ENCODE measurements at places on chromosomes 1 and 21.

DNA sequence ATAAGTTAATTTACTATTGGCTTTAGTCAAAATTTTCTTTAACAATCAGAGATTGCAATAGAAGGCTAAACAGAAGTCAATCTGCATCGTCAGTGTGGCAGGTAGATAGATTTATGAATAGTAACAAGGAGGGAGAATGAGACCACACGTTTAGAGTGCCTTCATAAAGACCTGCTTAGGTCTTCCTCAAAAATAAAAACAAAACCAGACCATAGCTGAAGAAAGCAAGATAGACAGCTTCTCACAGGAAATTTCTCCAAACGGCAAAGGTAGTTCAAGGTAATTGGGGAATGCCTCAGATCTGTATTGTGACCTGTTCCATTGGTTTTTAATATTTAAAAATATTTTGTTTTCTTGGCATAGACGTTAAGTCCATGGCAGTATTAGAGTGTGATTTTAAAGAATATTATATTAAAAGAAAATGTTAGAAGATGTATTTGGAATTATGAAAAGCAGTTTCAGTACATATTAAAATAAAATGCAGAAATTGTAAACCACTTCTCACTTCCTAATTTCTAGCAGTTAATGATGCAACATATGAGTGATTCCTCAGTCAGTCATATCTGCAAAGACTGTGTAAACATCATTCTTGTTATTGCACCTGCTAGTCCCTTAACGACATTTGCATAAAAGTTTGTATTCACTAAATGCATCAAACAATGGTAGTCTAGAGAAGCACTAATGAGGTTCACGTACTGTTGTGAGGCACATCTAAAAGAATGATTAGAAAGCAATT, 278.0 kb downstream of the HLX start:
- DNase-seq, result no peak

GRCh38 chr1:241215203-241215602, 141.8 kb downstream of the RGS7 start:
- DNase-seq, result no peak

- DNase-seq, result peak; percentile 62
These were observed 134.4 kb downstream of the OMA1 start for GRCh38 chr1:58412071-58412580.

DNA sequence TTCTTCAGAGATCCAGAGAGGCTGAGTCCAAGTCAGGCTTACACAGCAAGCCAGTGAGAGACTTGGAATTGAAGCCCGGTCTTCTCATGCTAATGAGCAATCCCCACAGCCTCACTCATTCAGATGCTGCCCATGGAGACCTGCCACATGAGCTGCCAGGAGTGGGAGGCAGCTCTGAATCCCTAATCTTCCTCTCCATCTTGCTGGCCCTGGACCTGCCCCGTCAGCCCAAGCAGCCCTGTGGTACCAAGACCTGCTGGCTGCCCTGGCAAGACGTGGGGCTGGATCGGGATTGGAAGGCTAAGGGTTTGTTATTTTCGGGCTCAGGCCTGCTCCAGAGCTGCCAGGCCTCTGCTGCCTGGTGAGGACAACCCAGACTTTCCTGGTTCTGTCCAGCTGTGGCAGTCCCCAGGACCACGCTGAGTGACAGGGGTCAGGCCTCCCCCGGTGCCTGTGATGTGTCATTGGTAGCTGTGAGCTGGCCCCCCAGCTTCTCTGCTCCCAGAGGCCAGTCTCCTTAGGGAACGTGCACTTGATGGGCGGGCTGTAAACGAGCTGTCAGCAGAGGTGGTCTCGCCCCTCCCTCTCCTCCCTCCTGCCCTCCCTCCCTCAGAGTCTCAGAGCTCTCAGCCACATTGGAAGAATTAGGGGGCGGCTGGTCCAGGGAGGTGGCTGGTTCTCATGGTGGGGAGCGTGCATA, 135.0 kb downstream of the FOXD2 start:
- DNase-seq, result no peak

DNA sequence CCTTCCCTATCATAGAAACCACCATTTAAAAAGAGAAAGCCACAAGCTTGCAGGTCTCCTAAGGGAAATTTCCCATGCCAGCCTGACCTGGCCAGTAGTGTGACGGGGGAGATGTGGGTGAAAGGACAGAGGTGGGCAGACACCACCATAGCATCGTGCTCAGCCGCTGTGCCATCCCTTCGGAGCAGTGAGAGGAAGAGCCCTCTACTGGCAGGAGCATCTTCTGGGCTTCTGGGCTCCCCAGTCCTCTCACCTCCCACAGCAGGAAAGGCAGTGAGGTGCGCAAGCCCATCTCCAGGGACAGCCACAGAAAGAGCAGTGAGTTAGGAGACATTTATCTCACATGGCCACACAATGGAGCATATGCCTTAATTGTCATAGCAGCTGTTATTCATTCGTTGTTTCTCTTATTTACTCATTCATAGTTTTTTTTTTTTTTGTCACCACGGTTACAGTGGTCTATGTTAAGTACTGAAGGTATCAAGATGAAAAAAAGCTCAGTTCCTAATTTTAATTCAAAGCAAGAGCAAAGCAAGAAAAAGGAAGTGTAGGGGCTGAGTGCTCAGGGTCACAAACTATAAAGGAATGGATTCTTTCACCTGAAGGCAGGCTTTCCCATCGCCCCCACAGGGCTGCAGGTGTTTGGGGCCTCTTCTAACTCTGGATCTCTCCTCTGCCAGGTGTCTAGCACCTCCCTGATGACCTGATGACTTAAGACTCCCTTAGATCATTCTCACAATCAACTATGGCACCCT, 48.8 kb upstream of the CAMK1G start:
- no peak for DNase-seq

DNA sequence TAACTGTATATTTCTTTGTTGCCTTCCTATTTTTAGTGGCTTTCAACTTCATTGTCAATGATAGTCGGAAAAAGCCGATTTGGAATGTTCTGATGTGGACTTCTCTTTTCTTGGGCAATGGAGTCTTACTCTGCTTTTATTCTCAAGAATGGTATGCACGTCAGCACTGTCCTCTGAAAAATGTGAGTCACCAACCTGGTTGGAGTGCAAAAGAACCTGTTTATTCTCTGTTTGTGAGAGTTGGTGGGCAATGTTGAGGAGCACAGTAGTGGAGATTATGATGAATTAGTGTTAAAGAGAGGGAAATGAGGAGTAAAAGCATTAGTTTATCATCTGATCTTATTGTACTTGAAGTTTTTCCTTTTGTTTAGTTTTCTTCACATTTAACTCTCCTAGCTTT, 14.5 kb upstream of the AXDND1 start:
- DNase-seq, result peak; percentile 18

DNA sequence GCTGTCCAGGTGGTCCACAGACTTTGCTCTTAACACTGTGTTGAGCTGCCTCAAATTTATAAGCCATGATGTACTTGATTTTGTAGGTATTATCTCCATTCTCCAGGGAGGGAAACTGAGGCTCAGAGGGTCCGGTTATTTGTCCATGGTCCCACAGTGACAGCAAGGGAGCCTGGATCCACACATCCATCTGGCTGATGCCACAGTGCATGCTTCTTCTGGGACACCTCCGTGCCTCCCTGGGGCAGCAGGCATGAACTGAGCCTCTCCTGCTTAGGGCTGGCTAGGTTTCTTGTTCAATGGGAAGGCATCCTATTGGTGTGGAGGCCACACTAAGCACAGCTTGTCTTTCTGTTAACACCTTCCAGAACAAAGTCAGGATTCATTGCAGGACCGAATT, 317.3 kb downstream of the AJAP1 start:
- DNase-seq, result no peak

GRCh38 chr1:59046730-59047157, 250.2 kb upstream of the FGGY start:
- no peak for DNase-seq

DNA sequence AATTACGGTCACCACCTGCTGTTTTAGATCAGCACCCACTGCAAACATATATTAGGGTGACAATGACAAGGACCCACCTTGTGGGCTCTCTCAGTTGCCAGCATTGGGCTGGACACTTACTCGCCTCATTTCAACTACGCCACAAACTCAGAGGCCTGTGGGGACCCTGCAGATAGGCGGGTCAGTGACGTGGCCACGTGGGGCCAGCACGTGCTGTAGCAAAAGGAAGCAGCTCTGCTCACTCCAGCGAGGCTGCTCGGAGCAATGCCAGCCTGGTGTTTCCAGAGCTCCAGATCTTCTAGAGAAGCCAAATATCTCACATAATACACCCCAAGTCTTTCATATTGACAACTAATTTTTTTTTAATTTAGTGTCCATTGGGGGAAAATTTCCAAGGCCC, 76.7 kb upstream of the TMEM51 start:
- no peak for DNase-seq

DNA sequence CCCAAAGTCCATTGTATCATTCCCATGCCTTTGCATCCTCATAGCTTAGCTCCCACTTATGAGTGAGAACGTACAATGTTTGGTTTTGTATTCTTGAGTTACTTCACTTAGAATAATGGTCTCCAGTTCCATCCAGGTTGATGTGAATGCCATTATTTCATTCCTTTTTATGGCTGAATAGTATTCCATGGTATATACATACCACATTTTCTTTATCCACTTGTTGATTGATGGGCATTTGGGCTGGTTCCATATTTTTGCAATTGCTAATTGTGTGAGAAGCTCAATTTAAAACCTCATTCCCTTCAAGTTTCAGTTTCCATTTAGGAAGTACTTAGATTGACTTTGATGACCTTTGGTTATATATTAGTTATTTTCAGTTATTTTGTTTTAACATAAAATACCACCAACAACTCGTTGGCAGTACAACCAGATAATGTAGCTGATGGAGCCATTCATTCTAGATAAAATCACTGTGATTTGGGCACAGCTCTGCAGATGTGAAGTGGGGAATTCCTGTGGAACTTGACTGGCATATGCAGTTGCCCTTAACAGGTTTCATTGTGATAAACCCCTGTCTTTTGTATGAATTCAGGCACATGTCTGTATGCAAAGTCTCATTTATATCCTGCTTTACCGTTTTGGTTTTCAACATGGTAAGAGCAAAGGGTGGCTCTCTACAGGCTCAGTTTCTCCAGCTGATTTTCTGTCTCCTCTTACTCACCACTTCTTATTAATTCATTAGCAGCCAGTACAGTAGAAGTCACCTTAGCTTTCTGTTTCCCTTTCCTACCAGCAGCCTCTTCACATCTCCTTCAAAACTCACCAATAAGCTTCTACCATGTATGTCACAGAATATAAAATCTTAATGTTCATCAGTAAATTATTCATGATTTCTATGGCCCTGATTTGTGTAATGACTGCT, 170.9 kb downstream of the C1orf21 start:
- DNase-seq, result no peak

DNA sequence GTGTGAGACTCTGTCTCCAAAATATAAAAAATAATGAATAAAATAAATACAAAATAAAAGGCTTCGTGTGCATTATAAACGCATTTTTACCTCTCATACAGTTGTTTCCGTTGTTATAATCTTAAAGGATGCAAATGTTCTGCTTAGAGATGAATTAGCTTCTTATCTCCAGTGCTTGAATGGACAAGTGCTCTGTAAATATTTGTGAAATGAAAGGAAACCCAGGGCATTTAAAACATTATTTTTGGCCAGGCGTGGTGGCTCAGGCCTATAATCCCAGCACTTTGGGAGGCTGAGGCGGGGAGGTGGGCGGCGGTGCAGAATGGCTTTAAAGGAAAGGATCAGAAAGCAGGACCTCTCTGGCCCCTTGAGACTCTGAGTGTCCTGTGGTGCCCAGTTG, 94.5 kb downstream of the HUNK start:
- no peak for DNase-seq

DNA sequence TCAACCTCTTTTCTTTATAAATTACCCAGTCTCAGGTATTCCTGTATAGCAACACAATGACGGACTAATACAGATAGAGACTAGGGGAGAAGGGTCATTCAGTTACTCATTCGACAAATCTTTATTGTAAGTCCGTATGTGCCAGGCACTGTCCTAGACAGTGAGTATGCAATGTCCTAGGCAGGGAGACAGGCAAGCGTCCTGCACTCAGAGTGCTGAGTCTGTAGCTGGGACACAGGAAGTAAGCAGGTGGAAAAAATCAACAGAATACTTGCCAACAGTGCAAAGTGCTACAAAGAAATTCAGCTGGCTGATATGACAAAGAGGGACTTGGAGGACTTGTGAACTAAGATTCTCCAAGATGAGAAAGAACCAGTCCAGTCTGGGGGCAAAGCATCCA, 92.2 kb upstream of the ZBTB40 start:
- DNase-seq, result no peak

DNA sequence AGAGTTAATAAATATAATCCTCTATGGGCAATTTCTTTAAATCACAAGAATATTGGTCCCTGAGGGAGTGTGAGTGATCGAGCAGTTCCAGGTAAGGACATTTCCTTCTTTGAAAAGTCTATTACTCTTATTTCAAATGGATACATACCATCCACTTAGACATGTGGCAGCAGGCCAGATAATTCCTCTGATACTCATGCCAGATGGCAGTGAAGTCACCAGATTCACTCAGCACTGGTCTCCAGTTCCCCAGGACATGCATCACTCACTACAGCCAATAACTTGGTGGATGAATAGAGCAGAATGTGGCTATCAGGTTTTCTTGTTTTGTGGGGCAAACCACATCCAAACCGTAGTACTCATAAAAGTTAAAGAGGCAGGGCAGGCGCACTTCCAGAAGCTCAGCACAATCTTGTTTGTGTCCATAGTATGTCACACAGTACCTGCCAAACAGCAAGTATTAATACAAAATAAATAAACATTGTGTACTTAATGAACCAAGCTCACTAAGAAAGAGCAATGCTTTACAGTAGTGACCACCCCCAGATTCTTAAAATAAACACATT, 74.2 kb upstream of the CD53 start:
- no peak for DNase-seq
